Right lung (tissue), 10 donors: ENCODE measurements at places on chromosomes 1 and 21.

- peak; percentile 78 for DNase-seq
Measured at GRCh38 chr1:229579059-229579673, 20.7 kb upstream of the ABCB10 start.

GRCh38 chr1:8631163-8631562, 186.3 kb downstream of the RERE start:
- no peak for DNase-seq

GRCh38 chr1:49036700-49037099, 260.0 kb upstream of the BEND5 start:
- DNase-seq: no peak

DNA sequence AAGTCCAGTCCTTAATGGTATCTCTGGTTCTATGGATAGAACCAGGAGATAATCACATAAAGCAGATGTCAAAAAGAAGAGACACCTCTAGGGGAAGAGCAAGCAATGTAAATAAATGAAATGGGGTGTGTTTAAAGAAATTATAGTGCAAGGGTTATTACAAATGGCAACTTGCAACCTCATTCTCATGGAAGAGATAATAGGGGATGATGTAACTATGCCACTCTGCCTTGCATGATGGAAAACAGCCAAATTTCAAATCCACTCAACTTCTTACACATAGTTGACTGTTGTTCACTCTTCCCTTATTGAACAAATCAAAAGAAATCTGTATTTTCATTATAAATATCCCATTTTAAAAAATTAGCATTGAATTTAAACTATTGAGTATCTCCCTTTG, 274.0 kb upstream of the TMPRSS15 start:
- no peak for DNase-seq

GRCh38 chr1:10514490-10515235, 39.9 kb downstream of the PEX14 start:
- DNase-seq: no peak

GRCh38 chr1:247402120-247402675, 13.8 kb upstream of the NLRP3 start:
- DNase-seq: no peak

GRCh38 chr1:219732814-219733491, 120.0 kb upstream of the ZC3H11B start:
- DNase-seq: no peak

GRCh38 chr1:213474054-213474453, 423.0 kb downstream of the RPS6KC1 start:
- DNase-seq: peak; percentile 48
